ENCODE measurements at places on chromosomes 2 and 18.

GRCh38 chr18:3713166-3713565 is 263.2 kb downstream of the TGIF1 start:
- DNase-seq, result no peak

GRCh38 chr2:127563458-127564428 is 28.3 kb downstream of the MYO7B start:
- no peak for DNase-seq

DNA sequence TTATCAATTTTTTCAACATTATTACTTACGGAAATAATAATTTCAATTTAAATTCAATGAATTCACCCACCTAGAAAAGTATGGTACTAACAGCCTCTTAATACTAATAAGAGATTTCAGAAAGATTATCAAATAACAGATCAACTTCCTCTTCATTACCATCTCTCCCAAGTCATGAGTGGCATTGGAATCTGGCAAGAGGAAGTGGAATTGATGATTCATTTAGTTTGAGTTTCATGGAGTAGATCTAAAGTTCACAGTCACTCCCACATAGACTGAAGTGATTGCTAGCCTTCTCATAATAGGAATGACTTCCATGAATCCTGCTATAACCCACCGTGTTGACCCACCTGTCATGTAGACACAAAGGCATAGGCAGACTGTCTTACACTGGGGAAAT is 77.7 kb upstream of the WDR75 start:
- DNase-seq, result no peak

DNA sequence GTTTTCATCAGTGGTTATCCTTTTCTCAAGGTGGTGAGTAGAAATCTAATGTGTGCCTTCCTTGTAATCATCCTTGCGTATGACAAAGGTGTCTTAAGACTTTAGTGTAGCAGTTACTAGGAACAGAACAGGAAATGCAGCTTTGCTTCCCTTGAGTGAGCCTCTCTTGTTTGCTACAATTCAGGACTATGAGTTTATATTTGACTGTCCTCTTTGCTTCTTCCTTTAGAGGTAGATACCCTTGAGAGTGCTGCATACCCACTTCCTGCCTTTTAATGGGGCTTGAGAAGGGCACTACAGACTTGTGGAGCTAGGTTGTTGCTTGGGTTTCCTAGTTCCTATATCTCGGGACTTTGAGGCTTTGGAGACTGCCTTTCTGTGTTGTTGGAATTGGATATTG is 3.8 kb downstream of the KCNJ13 start:
- no peak for DNase-seq

GRCh38 chr2:1487758-1488157 is 74.5 kb downstream of the TPO start:
- DNase-seq, result no peak

GRCh38 chr2:228657807-228658402 is 476.4 kb upstream of the SPHKAP start:
- DNase-seq, result no peak
